Esophagus muscularis mucosa (tissue), 4 donors: ENCODE measurements at places on chromosomes 6 and 20.
A peak's percentile ranks its signal among the peaks of the same experiment; 100 is the strongest.

DNA sequence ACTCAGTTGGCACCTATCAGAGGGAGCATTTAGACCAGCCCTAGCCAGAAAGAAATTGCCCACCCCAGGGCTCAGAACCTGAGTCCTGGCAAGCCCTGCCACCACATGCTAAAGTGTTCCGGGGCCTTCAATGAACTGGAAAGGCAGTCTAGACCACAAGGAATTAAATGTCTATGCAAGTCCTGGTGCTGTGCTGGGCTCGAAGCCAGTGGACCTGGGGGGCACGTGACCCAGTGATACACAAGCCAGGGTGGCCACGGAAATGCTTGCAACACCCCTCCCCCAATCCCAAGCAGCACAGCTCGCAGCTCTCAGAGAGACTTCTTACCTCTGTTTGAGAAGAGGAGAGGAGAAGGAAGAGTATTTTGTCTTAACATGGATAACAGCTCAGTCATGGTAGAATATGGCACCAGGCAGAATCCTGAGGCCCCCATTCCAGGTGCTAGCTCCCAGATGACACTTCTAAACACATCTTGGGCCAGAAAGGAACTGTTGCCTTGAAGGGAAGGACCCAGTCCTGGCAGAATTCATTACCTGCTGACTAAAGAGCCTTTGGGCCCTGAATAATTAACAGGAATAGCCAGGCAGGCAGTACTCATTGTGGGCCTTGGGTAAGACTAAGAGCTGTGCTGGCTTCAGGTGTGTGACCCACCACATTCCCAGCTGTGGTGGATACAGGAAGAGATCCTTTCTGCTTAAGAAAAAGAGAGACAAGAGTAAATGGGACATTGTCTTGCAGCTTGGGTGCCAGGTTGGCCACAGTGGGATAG, 111.3 kb downstream of the BTBD9 start:
- H3K4me1 ChIP-seq = no peaks in the 10 kb centered on the region
- no peak overlapping the region for H3K27ac ChIP-seq
- H3K4me3 ChIP-seq = no peak overlapping the region
- H3K36me3 ChIP-seq = no peaks in the 10 kb centered on the region

DNA sequence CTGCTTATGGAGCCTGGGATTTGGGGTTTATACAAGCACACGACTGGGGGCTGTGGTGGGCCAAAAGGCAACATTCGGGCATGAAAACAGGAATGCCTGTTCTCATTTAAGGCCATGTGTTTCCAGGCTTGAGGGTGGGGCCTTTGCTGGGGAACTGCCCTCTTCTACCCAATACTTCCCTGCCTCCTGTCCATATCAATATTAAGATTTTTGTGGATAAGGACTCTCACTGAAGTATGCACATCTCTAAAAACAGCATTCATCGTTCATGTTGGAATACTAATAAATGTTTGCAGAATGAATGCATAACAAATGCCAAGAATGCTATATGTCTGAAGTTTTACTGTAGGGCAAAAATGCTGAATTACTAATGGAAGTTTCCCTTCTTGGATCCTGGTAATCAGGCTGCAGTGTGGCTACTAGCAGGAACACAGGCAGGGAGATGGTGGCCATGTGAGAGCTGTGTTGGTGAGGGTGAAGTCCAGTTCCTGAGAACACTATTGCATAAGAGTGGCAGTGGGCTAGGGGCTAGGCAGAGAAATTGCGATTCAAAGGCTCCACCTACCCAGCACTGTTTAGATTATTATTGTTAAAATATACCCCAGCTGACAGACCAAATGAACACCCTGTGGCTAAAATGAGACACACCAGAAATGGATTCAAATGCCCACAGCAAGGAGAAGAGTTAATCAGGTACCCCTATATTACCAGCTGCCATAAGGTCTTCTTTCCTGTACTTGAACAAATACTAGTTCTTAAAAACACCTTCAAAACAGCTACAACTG, 644.3 kb downstream of the EPM2A start:
- H3K4me1 ChIP-seq = no peaks in the 10 kb centered on the region
- no peak for DNase-seq
- no peak overlapping the region for H3K4me3 ChIP-seq
- H3K27ac ChIP-seq = no peak overlapping the region

GRCh38 chr6:157607317-157608109, 215.5 kb upstream of the SNX9 start:
- no peak for DNase-seq
- H3K27ac ChIP-seq = no peak overlapping the region
- H3K4me1 ChIP-seq = no peaks in the 10 kb centered on the region
- H3K27me3 ChIP-seq = no peaks in the 10 kb centered on the region
- H3K36me3 ChIP-seq = no peaks in the 10 kb centered on the region

DNA sequence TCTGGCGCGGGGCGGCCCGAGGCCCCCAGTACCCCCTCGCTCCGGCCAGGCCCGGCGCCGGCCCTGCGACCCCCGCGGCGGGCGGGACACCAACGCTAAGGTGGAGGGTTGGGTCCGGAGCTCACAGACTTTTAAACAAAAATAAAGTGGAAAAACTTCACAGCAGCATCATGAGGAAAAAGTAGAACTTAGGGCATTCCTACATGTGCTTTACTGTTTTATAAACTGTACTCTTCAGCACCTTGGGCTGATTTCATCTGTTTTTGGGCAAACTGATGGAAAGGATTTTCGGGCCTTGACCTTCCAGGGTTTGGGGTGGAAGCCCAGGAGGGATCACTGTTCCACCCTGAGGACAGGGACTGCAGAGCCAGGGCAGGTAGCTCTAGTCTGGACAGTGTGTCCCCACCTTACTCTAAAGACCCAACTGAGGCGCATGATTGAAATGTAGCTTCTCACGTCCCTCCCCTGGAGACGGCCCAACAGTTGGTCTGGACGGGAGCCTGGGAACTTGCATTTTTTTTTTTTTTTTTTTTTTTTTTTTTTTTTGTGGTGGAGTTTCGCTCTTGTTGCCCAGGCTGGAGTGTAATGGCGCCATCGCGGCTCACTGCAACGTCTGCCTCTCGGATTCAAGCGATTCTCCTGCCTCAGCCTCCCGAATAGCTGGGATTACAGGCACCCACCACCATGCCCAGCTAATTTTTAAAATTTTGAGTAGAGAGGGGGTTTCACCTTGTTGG, 740 bp downstream of the NELFCD start:
- H3K4me3 ChIP-seq = peak overlapping the region; percentile 75
- peaks cover 9% of the 10 kb centered on the region for H3K36me3 ChIP-seq
- no peaks in the 10 kb centered on the region for H3K27me3 ChIP-seq
- H3K4me1 ChIP-seq = peaks cover 49% of the 10 kb centered on the region
- DNase-seq = no peak

DNA sequence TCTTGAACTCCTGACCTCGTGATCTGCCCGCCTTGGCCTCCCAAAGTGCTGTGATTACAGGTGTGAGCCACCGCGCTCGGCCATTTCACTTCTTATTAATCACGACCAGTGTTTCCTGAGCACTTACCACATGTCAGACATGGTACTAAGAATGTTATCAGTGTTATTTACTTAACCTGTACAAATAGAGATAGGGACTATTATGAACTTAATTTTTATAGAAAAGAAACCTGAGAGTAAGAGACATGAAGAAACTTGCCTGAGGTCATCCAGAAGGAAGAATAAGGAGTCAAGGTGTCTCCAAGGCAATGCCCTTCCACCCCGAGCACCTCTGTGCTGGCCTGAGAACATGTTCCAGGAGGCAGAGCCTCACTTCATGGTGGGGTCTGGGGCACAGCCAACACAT, 29.3 kb upstream of the EZR start:
- no peak overlapping the region for H3K4me3 ChIP-seq
- no peak for DNase-seq
- no peaks in the 10 kb centered on the region for H3K36me3 ChIP-seq
- H3K27ac ChIP-seq = no peak overlapping the region
- H3K27me3 ChIP-seq = no peaks in the 10 kb centered on the region

- no peak overlapping the region for H3K4me3 ChIP-seq
- DNase-seq = no peak
- H3K36me3 ChIP-seq = no peaks in the 10 kb centered on the region
Observed at GRCh38 chr6:146892613-146893401, 294.0 kb downstream of the ADGB start.

- H3K27ac ChIP-seq = peak overlapping the region; percentile 86
- H3K27me3 ChIP-seq = no peaks in the 10 kb centered on the region
- peaks cover 20% of the 10 kb centered on the region for H3K4me1 ChIP-seq
- H3K36me3 ChIP-seq = peaks cover 45% of the 10 kb centered on the region
Observed at GRCh38 chr6:43060034-43060754, 763 bp downstream of the KLC4 start.

DNA sequence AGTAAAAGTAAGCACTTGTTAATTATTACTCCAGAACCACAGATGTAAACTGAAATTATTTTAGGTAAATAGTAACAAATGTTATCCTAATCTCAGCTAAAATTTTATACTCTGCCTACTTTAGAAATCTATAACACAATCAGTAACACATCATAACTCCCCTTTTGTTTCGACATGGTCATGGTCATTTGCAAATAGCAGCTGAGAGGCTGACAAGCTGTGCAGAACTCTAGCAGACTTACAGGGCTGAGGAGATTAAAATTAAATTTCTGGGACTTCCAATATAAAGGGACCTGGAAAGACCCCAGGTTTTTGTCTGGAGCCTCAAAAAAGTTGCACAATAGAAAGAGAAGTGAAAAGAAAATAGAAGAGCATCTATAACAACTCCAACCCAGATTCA, 88.8 kb downstream of the PRL start:
- H3K27ac ChIP-seq = no peak overlapping the region
- no peaks in the 10 kb centered on the region for H3K27me3 ChIP-seq
- no peak overlapping the region for H3K4me3 ChIP-seq
- no peaks in the 10 kb centered on the region for H3K36me3 ChIP-seq
- H3K4me1 ChIP-seq = no peaks in the 10 kb centered on the region

DNA sequence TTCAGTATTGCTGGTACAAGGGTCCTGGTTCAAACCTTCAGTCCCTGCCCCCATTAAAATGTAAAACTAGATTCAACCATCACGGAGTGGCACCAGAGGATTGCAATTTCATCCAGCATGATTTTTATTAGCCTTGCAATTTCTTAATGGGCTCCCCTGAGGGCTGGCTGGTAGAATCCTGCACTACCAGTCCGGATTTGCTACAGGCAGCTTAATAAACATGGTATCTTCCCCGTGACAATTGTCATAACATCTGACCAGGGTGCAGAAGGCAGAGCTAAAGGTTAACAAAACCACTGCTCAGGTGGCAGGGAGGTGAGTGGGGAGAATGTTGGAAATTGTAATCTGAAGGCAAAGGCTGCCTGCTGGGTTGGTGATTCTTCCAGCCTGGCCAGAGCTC, 94.5 kb downstream of the PKHD1 start:
- H3K4me1 ChIP-seq = no peaks in the 10 kb centered on the region
- H3K27me3 ChIP-seq = no peaks in the 10 kb centered on the region
- DNase-seq = peak; percentile 68
- no peak overlapping the region for H3K4me3 ChIP-seq
- no peaks in the 10 kb centered on the region for H3K36me3 ChIP-seq

DNA sequence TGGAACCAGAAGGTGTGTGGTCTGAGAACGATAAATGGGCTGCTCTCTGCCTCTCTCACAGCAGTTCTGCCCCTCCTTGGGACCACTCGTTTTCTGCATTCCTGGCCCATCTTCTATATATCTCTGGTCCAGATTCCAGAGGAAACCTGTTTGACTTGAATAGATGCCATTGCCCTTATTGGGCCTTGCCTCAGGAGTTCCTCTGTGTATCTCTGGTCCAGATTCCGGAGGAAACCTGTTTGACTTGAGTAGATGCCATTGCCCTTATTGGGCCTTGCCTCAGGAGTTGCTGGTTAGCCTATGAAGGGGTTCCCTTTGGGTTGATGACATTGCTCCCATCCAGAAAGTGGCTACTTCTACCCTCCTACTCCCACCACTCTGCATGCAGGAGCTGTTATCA, 189.4 kb downstream of the SLC16A10 start:
- H3K4me3 ChIP-seq = no peak overlapping the region
- H3K36me3 ChIP-seq = peaks cover 57% of the 10 kb centered on the region
- no peak for DNase-seq
- no peaks in the 10 kb centered on the region for H3K4me1 ChIP-seq

- no peak overlapping the region for H3K27ac ChIP-seq
- peaks cover 37% of the 10 kb centered on the region for H3K27me3 ChIP-seq
- H3K4me1 ChIP-seq = no peaks in the 10 kb centered on the region
- DNase-seq = peak; percentile 74
- H3K36me3 ChIP-seq = no peaks in the 10 kb centered on the region
Observed at GRCh38 chr20:60484316-60484715, 526.1 kb downstream of the CDH26 start.

DNA sequence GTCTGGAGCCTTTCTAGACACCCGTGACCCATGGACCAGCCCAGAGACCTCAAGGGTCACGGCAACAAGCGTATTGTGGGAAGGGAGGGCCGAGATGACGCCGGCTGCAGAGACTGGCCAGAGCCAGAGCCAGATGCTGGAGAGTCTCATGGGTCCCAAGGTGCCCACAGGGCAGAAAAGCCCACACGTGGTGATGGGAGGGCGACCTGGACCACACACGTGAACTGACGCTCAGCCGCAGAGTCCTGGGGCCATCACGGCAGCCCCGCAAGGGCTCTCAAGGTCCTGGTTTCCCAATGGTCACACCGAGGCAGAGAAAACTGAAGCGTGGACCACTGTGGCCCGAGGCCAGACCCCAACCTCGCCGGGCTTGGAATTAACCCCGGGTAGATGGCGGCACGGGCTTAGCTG, 92.6 kb downstream of the YTHDF1 start:
- H3K36me3 ChIP-seq = no peaks in the 10 kb centered on the region
- no peak overlapping the region for H3K4me3 ChIP-seq
- H3K4me1 ChIP-seq = no peaks in the 10 kb centered on the region
- no peak overlapping the region for H3K27ac ChIP-seq

DNA sequence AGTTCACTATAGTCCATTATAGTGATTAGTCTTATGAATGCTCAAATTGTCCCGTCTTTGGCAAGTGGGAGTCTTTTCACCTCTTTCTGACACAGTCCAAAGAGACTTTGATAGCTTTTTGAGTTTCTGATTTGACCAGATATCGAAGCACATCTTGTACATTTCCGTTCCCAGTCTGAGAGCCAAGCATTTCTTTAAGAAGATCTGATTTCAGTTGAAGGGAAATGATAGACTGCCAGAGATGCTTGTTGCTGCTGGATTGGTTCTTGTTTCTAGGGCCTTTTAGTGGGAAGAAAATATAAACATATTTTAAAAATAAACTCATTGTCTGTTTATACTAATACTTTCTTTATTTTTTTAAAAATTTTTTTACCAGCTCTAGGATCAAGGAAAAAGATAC, 54.1 kb upstream of the IER3 start:
- DNase-seq = no peak
- H3K27ac ChIP-seq = no peak overlapping the region
- peaks cover 6% of the 10 kb centered on the region for H3K4me1 ChIP-seq

DNA sequence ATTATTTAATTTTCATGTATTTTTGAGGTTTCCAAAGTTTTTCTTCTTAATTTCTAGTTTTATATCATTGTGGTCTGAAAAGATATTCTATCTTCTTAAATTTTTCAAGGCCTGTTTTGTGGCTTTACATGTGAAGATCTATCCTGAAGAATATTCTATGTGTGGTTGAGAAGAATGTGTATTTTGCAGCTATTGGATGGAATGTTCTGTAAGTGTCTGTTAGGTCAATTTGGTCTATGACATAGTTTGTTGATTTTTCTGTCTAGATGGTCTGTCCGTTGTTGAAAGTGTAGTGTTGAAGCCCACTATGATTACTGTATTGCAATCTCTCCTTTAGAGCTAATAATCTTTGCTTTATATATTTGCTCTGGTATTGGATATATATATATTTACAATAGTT, 125.7 kb downstream of the CRYBG1 start:
- H3K27ac ChIP-seq = no peak overlapping the region
- peaks cover 13% of the 10 kb centered on the region for H3K27me3 ChIP-seq
- H3K4me1 ChIP-seq = no peaks in the 10 kb centered on the region
- no peak overlapping the region for H3K4me3 ChIP-seq

- no peaks in the 10 kb centered on the region for H3K27me3 ChIP-seq
- no peaks in the 10 kb centered on the region for H3K4me1 ChIP-seq
- no peak overlapping the region for H3K27ac ChIP-seq
- no peaks in the 10 kb centered on the region for H3K36me3 ChIP-seq
- no peak for DNase-seq
Observed at GRCh38 chr6:80254716-80255115, 148.2 kb downstream of the BCKDHB start.
